ENCODE measurements at places on chromosomes 11 and 22. TPM values are rescaled to one million over a fixed set of nuclear protein-coding genes. Genes with fewer than 3 reads are reported as not detected.

TREH gene
- total RNA-seq = not detected

MIOX gene
- not detected for total RNA-seq

MB gene
- not detected for total RNA-seq

ALDH3B2 gene
- total RNA-seq = not detected

C11orf65 gene
- total RNA-seq = not detected

PDGFD gene
- total RNA-seq = not detected

RIMBP3B gene
- total RNA-seq = not detected

BSCL2 gene
- total RNA-seq = 61.7 TPM

SYT7 gene
- 10.0 TPM for total RNA-seq

GRCh38 chr11:79121351-79121750 lies 319.5 kb downstream of the TENM4 start:
- H3K27me3 ChIP-seq = no peaks in the 10 kb centered on the region
- H3K27ac ChIP-seq = no peak overlapping the region
- no peak overlapping the region for H3K4me3 ChIP-seq
- no peaks in the 10 kb centered on the region for H3K36me3 ChIP-seq
- no peak for DNase-seq

DNA sequence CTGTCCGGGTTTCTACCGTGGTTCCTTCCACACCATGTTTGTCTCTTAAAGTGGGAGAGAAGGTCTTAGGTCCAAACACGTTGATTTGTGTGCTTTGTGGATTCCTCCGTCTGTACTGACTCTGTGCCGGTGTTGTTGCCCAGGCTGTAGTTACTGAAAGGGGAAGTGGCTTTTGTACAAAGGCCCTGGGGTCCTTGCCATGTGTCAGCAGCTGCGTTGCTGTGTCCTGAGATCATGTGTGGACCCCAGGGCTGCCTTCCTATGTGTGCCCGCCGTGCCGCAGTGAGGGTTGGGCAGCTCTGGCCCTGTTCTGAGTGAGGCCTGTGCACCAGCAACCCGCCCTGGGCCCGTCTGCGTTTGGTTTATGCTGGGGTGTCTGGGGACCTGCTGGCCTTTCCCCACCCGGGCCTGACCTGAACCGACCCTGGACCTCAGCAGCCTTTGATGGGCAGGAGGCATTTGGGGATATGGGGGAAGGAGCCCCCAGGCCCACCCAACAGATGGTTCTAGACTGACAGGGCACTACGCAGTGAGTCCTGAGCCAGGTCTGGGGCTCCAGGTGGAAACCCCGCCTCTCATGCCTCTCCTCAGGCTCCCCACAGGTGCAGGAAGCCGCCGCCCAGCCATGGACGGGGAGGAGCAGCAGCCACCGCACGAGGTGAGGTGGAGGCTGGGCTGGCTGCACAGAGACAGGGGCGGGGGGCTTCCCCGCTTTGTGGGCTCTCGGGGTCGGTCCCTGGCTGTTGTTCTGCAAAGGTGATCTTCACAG lies 6.9 kb downstream of the TRABD start:
- peak overlapping the region; percentile 93 for H3K27ac ChIP-seq
- H3K4me3 ChIP-seq = no peak overlapping the region
- peaks cover 45% of the 10 kb centered on the region for H3K4me1 ChIP-seq
- no peaks in the 10 kb centered on the region for H3K27me3 ChIP-seq

- peaks cover 13% of the 10 kb centered on the region for H3K4me1 ChIP-seq
- H3K27me3 ChIP-seq = no peaks in the 10 kb centered on the region
- no peak overlapping the region for H3K4me3 ChIP-seq
- no peaks in the 10 kb centered on the region for H3K36me3 ChIP-seq
- peak overlapping the region; percentile 33 for H3K27ac ChIP-seq
- DNase-seq = no peak
These were observed 38.4 kb downstream of the NF2 start for GRCh38 chr22:29641700-29642330.

- H3K36me3 ChIP-seq = no peaks in the 10 kb centered on the region
- no peak overlapping the region for H3K27ac ChIP-seq
- no peaks in the 10 kb centered on the region for H3K4me1 ChIP-seq
- no peak overlapping the region for H3K4me3 ChIP-seq
- DNase-seq = no peak
These were observed 70.4 kb upstream of the SHISAL1 start for GRCh38 chr22:44383064-44383575.

DNA sequence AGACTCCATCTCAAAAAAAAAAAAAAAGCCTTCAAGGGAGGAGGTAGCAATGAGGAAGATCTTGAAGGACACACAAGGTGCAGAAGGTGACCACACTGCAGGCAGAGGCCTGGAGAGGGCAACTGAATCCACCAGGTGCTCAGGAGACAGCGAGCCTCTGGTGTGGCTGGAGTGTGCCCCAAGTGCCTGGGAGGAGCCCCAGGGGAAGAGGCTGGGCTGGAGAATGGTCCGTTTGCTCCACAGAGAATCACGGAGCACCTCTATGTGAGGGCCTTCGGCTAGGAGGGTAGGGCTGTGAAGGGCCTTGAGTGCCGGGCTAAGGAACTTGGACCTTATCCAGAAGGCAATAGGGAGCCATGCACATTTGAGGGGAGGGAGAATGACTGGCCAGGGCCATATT lies 50.3 kb downstream of the ARRB1 start:
- peak overlapping the region; percentile 76 for H3K27ac ChIP-seq
- H3K27me3 ChIP-seq = no peaks in the 10 kb centered on the region
- DNase-seq = peak; percentile 55
- no peaks in the 10 kb centered on the region for H3K36me3 ChIP-seq

DNA sequence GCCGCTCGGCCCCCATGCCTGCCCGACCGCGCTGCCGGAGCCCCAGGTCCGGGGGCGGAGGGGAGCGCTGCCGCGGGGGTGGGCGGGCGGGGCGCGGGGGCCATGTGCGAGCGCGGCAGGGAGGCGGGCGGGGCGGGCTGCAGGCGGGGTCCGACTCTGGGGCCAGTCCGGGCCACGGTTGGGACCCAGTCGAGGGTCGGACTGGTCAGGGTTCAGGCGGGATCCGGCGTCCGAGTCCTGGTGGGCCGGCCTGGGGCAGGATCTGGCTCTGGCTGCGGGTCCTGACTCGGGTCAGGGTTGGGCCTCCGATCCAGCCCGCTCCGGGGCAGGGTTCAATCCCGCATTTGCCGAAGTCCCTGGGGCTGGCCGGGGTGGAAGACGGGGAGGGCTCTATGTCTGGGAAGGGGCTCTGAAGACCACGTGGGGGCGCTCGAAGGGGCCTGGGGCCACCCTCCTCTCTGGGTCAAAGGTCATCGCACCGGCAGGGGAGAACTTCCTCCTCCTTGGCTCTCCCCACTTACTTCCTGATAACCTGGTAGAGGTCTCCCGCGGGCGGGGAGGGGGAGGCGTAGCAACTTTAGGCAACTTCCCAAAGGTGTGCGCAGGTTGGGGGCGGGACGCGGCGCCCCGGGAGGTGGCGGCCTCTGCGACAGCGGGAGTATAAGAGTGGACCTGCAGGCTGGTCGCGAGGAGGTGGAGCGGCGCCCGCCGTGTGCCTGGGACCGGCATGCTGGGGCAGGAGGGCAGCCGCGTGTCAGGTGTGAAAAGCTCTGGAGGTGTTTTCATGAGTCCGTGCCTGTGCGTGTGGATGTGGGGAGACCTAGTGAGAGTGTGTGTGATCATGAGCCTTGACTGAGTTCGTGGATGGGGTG lies 603 bp downstream of the ESRRA start:
- peaks cover 7% of the 10 kb centered on the region for H3K27me3 ChIP-seq
- H3K27ac ChIP-seq = peak overlapping the region; percentile 99
- peaks cover 29% of the 10 kb centered on the region for H3K4me1 ChIP-seq
- peak overlapping the region; percentile 56 for H3K4me3 ChIP-seq
- DNase-seq = peak; percentile 89

DNA sequence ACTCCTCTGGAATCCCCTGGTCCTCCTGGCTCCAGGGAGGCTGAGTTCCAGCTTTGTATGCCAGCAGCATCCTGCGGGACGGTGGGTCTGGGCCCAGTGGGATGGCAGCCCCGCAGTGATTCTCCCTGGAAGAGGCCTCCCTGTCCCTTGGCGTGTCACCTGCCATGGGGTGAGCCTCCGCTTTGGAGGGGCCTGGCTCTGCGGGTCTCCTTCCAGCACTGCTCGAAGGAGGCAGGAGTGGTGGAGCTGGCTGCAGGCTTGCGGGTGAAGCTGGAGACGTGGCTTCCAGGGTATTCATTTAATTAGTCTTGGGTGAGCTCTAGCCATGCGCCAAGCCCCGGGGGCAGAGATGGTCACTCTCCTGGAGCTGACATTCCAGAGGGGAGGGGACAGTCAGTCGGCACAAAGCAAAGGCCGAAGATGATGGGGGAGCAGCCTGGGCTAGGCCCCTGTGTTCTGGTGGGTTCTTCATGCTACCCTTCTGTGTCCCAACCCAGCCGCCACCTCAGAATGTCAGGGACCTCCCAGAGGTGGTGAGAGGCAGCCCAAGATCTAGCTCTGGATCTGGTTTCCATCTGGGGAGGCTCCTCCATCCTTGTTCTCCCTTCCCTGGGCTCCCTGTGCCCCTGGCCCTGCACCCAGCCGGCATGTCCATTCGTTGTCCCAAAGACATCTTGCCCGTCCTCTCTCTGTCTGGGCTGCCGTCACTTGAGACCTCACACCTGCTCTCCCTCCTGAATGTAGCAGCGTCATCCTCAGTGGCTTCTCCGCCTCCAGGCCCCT lies 1332.5 kb downstream of the BRD1 start:
- no peak overlapping the region for H3K4me3 ChIP-seq
- no peak overlapping the region for H3K27ac ChIP-seq
- DNase-seq = no peak
- peaks cover 22% of the 10 kb centered on the region for H3K27me3 ChIP-seq

- no peak overlapping the region for H3K4me3 ChIP-seq
- no peak overlapping the region for H3K27ac ChIP-seq
- H3K4me1 ChIP-seq = no peaks in the 10 kb centered on the region
These were observed 350.9 kb upstream of the CCDC179 start for GRCh38 chr11:23211221-23211620.

DNA sequence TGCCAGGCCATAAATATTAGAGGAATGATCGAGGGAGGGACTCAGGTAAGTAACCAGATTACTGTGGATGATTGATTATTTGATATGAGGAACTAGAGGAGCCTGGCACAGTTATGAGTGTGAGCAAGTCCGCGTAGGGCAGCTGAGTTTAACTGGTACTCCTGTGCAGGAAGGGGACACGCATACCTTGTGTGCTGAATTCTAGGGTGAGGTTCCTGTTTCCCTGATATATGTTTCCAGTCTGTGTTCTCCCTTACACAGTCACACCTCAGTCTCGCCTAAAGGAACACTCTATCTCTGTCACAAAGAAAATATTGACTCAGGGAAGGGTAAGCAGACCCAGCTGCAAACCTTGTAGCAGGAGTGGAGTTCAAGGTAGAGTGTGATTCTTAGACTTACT lies 17.4 kb downstream of the SGSM3 start:
- no peak overlapping the region for H3K4me3 ChIP-seq
- H3K27me3 ChIP-seq = no peaks in the 10 kb centered on the region
- DNase-seq = peak; percentile 53
- H3K36me3 ChIP-seq = no peaks in the 10 kb centered on the region
- peak overlapping the region; percentile 82 for H3K27ac ChIP-seq
- peaks cover 19% of the 10 kb centered on the region for H3K4me1 ChIP-seq

GRCh38 chr22:23193196-23193827 lies 13.0 kb downstream of the BCR start:
- DNase-seq = no peak
- H3K36me3 ChIP-seq = no peaks in the 10 kb centered on the region
- H3K4me1 ChIP-seq = no peaks in the 10 kb centered on the region
- no peak overlapping the region for H3K4me3 ChIP-seq
- H3K27ac ChIP-seq = no peak overlapping the region

- no peak for DNase-seq
- H3K4me1 ChIP-seq = no peaks in the 10 kb centered on the region
- no peak overlapping the region for H3K4me3 ChIP-seq
- H3K27me3 ChIP-seq = no peaks in the 10 kb centered on the region
- no peak overlapping the region for H3K27ac ChIP-seq
- no peaks in the 10 kb centered on the region for H3K36me3 ChIP-seq
These were observed 1466.9 kb downstream of the LRRC4C start for GRCh38 chr11:39992551-39992950.

DNA sequence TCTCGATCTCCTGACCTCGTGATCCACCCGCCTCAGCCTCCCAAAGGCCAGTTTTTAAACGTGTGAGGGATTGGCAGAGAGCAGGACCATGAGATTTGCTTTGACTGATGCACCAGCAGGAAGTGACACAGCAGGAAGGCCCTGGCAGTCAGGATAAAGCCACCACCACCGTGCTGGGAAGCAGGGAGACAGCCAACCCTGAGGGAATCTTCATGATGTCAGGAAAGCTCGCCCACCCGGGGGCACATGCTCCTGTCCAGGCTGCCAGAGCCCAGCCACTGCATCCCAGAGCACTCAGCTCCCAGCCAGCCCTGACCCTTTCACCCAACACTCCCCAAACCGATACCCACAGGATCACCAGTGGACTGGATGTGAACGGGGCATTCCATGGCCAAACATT lies 6.1 kb downstream of the TUBGCP6 start:
- DNase-seq = no peak
- H3K4me1 ChIP-seq = peaks cover 30% of the 10 kb centered on the region
